ENCODE measurements at places on chromosomes 12 and 14. TPM values are rescaled to one million over a fixed set of nuclear protein-coding genes. Genes with fewer than 3 reads are reported as not detected.

DNA sequence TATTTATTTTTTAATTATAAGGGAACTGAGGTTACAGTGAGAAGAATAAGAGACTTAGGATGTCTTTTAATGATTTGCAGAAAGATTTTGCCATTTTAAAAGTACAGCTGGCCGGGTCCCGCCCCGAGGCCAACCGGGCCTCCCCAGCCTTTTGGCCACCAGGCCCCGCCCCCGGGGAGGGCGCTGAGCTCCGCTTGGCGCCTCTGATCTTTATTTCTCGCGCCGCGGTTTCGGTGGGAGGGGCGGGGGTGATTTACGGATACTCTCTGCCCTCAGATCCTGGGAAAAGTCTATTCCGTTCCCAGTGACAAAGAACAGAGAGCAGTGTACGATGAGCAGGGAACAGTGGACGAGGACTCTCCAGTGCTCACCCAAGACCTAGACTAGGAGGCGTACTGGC, 17.7 kb downstream of the ZFYVE26 start:
- H3K4me3 ChIP-seq: no peak overlapping the region
- no peaks in the 10 kb centered on the region for H3K27me3 ChIP-seq
- no peaks in the 10 kb centered on the region for H3K4me1 ChIP-seq
- no peak for DNase-seq
- peaks cover 86% of the 10 kb centered on the region for H3K36me3 ChIP-seq

- no peak overlapping the region for H3K27ac ChIP-seq
- H3K4me3 ChIP-seq: no peak overlapping the region
- H3K27me3 ChIP-seq: peaks cover 4% of the 10 kb centered on the region
- no peaks in the 10 kb centered on the region for H3K36me3 ChIP-seq
Observed at GRCh38 chr12:12194206-12194605, 72.6 kb downstream of the LRP6 start.

DNA sequence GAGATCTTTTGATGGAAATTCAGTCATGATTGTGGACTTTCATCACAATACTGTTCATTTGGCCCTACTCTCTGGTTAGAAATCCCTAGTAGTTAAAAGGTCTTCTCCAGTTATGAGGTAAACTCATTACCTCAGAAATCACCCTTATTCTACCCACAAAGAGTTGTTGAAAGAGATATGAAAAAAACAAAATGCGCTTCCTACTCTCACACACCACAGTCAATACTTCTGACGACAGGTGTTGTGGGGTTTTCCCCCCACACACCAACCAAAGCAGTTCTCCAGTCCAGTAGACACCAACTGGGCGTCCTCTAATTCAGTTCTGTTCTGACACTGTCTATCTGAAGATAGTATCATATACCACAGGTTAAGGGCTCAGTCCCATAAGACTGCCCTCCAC, 54.9 kb downstream of the TRMT5 start:
- no peak overlapping the region for H3K4me3 ChIP-seq
- no peaks in the 10 kb centered on the region for H3K36me3 ChIP-seq
- no peak for DNase-seq
- no peak overlapping the region for H3K27ac ChIP-seq
- no peaks in the 10 kb centered on the region for H3K27me3 ChIP-seq

GRCh38 chr12:32270818-32271710, 128.3 kb upstream of the FGD4 start:
- no peaks in the 10 kb centered on the region for H3K36me3 ChIP-seq
- H3K27ac ChIP-seq: no peak overlapping the region
- no peak for DNase-seq

- H3K4me1 ChIP-seq: no peaks in the 10 kb centered on the region
- no peaks in the 10 kb centered on the region for H3K36me3 ChIP-seq
- no peaks in the 10 kb centered on the region for H3K27me3 ChIP-seq
- H3K4me3 ChIP-seq: no peak overlapping the region
- DNase-seq: no peak
- no peak overlapping the region for H3K27ac ChIP-seq
Observed at GRCh38 chr14:102583726-102584125, 8.7 kb upstream of the RCOR1 start.

DNA sequence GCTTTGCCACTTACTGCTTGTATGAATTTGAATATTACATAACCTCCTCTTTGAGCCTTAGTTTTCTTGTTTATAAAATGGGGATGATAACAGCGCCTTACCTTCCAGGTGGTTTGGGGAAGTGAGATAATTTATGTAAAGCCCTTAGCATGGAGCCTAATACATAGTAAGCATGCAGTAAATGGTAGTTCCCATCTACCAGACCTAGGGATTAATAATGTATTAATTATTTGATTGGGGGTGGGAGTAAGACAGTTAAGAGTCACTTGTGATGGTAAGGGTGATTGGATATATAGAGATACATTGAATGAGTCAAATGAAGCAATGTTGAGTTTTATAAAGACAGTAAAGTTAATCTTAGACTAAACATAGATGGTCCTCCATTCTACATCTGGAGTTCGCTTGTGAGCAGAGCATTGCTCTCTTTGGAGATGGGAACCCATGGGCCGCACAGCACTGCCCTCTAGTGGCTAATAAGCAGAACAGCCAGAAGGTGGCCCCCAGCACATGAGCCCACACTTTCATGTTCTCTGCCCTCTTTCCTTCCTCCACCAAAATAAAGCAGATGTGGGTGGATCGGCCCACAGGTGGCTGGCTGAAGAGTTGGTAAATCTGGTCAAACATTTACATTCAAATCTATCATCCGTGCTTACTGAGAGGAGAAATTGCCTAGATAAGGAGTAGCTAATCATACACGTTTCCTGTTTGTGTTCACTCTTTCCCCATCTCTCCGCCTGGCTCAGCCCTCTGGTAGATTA, 26.5 kb upstream of the TAMALIN start:
- H3K4me3 ChIP-seq: no peak overlapping the region
- no peaks in the 10 kb centered on the region for H3K27me3 ChIP-seq
- no peak overlapping the region for H3K27ac ChIP-seq
- H3K36me3 ChIP-seq: peaks cover 17% of the 10 kb centered on the region
- H3K4me1 ChIP-seq: peaks cover 21% of the 10 kb centered on the region
- peak; percentile 23 for DNase-seq

- no peak overlapping the region for H3K4me3 ChIP-seq
- H3K27ac ChIP-seq: no peak overlapping the region
- no peak for DNase-seq
- H3K27me3 ChIP-seq: no peaks in the 10 kb centered on the region
- peaks cover 14% of the 10 kb centered on the region for H3K36me3 ChIP-seq
Observed at GRCh38 chr14:35159742-35160409, 37.5 kb downstream of the PRORP start.

DNA sequence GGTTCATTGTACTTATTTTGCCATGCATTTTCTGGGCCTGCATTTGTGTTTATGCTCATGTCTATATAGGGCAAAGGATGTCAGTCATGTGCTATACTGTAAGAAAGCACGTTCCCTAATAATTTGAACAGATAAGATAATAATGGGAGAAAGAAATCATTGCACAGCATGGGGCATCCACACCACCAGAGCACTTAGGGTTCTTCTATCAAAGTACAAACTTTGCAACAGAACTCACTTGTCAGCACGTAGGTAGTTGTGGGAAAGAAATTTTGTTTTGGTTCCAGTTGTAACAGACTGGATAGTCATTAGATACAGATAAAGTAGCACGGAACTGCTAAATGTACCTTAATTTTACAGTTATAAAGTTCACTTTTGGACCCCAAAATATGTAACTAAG, 10.1 kb downstream of the PPP1CC start:
- peaks cover 58% of the 10 kb centered on the region for H3K36me3 ChIP-seq
- no peak for DNase-seq
- H3K4me1 ChIP-seq: peaks cover 45% of the 10 kb centered on the region

KRT77 gene
- not detected for total RNA-seq

FLRT2 gene
- 0.03 TPM for total RNA-seq

NINJ2 gene
- 2.3 TPM for total RNA-seq

DPF3 gene
- total RNA-seq: 0.54 TPM

SLC2A13 gene
- total RNA-seq: 6.0 TPM

RNASE2 gene
- total RNA-seq: not detected

Data from T-cell (primary cell).